ENCODE measurements at places on chromosomes 5 and 9.

DNA sequence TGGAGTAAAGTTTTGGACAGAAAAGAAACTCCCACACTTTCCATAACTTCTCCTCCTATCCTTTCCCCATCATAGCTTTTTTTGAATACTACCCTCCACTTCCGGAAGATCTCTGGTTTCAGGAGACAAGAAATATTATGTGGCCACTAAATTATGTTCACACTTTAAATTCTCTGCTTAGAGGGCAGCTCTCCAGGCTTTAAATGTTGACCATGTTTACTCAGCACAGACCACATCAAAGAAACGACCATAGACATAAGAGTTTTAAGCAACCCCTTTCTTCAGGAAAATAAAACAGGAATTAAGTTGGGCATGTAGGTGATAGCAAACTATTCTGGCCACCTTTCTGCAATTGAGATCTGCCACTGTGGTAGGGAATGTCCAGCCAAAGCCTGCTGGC, 97.8 kb downstream of the PIK3R1 start:
- DNase-seq, result no peak

DNA sequence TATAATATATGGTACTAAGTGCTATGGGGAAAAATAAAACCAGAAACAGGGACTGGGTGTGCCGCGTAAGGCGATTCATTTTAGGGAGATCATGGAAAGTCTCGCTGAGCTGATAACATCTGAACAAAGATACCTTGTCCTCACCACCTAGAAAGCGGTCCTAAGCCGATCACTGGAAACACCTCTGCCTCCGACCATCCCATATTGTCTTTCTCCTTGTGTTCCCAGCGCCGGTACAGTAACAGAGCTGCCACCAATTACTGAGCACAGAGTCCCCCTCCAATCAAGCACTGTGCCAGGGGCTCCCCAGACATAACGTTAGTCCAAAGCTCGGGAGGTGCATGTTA, 704 bp downstream of the CCDC112 start:
- DNase-seq, result no peak

- DNase-seq, result peak; percentile 85
Observed at GRCh38 chr9:120892748-120893610, 16.0 kb upstream of the PHF19 start.

- DNase-seq, result peak; percentile 22
Observed at GRCh38 chr5:10352430-10353240, 860 bp upstream of the MARCHF6 start.

DNA sequence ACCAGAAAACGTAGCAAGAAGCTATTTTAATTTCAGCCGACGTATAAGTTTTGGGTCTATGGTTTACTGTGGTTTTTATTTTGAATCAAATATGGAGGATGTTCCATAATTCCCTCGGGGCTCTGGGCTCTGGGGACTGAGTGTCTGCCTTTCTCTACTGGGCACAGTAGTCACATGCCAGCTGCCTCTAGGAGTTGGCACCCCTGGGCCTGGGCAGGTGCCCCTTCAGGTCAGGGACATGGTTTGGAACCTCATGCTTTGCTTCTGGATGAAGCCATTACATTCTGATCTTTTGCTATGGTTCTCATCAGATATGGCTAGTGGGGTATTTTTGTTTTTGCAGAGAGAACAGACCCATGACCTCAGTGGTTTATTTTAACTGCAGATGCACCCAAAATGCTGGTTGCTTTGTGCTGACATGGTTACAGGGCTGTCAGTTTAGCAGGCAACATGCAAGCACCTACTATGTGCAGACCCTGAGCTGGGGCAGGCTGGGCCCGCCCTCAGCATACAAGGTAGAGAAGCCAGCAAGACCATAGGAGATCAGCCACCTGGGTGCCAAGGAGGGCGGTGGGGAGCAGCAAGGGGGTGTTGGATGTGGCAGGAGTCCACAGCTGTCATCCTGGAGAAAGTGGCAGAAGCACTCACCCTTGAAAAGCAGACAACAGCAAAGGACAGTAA, 54.5 kb upstream of the PSD2 start:
- no peak for DNase-seq
